Activated T-cell treated with anti-CD3 and anti-CD28 coated beads, Interleukin-2, amount 50 U/mL, for 1 hour (primary cell): ENCODE measurements at places on chromosomes 1 and 21.

DNA sequence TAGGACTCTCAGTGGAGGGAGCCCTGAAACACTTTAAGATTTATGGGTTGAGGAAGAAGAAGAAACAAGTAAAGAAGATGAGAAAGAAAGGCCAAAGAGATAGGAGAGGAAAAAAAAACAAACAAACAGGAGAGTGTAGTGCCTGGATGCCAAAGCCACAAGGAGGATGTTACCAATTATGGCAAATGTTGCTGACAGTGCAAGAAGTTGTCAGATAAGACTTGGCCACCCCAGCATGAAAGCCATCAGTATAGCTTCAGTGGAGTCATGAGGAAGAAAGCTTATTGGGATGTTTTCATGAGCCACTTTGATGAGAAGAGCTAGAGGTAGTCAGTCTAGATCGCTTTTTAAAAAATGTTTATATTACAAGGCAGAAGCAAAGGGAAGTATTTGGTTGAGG is 380.2 kb upstream of the ADGRL4 start:
- DNase-seq = no peak

DNA sequence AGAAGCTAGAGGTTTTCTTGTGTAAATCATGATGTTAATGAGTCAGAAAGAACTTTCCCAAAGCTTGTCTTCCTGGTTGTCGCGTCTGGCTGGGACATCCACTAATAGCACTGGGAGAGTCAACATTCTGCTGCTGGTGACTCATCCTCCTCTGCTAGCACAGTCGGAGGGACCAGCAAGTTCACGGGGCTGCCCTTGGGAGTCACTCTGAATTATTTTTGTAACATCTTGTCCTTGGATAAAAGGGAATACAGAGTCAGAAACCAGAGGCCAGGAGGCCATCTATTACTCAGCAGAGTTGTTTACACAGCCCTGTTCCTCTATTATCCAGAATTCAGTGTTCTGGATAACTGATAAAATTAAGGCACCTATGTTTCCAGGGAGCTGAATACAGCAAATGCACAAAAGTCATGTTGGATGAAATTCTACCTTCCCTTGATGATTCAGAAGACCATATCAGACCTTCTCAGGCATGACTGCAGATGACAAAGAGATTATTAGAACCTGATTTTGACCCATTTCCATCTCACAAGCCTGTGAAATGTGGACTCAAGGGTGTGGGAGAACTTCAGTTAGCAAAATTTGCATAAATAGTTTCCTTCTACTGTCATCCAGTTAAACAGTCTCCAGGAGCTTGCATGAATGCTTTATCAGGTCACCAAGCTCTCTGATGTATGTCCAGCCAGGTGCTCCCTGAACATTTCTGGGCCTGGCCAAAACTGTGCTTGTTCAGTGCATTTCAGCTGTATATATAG is 68.1 kb downstream of the JAK1 start:
- peak; percentile 46 for DNase-seq

DNA sequence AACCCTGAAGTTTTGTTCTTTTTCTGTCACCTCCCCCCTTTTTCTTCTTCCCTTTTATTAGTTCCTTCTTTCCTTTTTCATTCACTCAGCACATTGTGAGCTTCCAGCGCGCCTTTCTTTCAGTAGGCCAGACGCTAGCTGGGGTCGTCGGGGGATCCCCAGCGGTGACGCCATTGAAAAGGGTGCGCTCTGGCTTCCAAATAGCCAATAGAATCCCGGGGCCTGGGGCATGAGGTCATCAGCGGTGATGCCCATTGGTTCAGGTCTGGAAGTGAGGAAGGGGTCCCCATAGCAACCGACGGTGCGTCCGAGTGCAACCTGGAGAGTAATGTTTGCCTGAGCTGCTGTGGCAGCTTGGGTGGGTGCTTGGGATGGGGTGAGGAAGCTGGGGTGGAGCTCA is 6.9 kb upstream of the EFNA3 start:
- no peak for DNase-seq

GRCh38 chr1:116246174-116246573 is 126.9 kb upstream of the ATP1A1 start:
- DNase-seq = no peak

GRCh38 chr21:30714946-30715345 is 3.6 kb downstream of the KRTAP21-3 start:
- DNase-seq = no peak

- no peak for DNase-seq
Observed at GRCh38 chr1:172467446-172467845, 23.6 kb upstream of the PIGC start.

- no peak for DNase-seq
Observed at GRCh38 chr1:230212405-230212936, 145.4 kb downstream of the GALNT2 start.

DNA sequence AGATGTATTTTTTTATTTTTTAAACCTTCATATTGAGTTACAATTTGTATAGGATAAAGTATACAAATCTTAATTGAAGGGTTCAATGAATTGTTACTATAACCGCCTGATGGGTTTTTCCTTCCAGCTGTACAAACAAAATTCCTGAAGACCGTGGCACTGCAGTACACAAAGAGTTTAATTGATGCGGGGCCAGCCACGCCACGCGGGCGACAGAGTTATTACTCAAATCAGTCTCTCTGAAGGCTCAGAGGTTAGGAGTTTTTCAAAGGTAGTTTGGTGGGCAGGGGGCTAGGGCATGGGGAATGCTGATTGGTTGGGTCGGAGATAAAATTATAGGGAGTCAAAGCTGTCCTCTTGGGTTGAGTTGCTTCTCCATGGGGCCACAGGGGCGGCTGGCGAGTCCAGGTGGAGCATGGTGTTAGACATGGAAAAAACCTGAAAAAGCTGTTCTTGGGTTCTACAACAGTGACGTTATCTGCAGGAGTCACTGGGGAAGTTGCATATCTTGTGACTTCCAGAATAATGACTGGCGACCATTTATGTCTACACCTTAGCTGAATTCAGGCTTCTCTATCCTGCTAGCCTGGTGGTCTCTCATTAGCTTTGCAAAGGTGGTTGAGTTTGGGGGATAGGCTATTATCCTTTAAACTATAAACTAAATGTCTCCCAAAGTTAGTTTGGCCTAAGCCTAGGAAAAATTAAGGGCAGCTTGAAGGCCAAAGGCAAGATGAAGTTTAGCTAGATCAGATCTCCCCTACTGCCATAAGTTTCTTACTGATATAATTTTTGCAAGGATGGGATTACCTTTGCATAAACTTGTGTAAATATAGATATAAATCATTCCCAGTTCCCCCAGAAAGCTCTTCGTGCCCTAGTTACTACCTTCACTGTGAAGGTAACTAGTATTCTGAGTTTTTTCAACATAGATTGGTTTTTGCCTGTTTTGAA is 13.0 kb upstream of the TMEM9 start:
- no peak for DNase-seq

- DNase-seq = no peak
Observed at GRCh38 chr1:89631816-89632656, 884 bp upstream of the LRRC8C start.

DNA sequence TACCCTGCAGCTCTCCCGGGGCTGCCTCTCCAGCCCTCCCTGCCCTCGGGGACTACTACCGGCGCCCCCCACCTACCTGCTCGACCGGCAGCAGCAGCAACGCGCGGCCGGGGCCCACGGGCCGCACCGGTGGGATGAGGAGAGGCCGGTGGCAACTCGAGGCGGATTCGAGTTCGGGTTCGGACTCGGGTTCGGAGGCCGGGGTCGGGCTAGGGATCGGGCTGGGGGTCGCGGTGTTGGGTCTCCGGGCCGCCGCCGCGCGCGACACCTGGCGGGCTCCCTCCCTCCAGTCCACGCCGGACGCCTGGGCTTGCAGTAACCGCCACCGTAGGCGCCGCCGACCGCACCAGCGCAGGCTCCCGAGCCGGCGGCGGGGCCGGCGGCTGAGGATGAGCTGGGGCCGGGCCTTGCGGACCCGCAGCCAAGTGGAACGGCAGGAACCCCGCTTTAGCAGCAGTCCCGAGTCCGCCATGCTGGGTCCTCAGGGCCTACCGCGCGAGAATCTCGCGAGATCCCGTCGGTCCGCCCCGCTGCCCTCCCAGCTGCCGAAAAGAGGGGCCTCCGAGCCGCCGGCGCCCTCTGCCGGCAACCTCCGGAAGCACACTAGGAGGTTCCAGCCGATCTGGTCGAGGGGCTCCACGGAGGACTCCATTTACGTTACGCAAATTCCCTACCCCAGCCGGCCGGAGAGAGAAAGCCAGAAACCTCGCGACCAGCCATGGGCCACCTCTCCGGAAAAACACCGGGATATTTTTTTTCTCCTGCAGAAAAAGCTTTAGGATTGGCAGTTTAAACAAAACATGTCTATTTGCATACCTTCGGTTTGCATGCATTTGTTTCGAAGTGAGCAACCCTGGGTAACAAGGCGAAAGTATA is at the start of gene NOL9:
TSS of gene NOL9 (minus strand) at position 483 of the 876 bp plus-strand sequence. CDS start at position 472, 11 bp downstream.
- peak; percentile 96 for DNase-seq

DNA sequence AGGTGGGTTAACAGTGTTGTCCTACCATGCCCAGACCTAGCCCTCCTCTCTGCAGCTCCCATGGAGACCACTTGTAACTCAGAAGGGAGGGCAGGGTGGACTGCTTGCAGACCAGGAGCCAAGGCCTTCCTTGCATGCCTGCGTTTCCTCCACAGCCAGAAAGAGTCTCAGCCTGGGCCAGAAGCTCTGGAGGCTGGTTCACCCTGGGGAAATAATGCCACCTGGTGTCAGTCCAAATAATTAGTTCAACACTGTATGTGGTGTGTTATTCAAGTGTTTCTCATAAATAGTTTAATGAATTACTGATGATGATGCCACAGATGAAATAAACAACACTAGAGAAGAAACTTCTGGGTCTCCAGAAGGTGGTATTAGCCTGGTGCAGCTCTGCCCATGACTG is 16.9 kb upstream of the VANGL1 start:
- no peak for DNase-seq

DNA sequence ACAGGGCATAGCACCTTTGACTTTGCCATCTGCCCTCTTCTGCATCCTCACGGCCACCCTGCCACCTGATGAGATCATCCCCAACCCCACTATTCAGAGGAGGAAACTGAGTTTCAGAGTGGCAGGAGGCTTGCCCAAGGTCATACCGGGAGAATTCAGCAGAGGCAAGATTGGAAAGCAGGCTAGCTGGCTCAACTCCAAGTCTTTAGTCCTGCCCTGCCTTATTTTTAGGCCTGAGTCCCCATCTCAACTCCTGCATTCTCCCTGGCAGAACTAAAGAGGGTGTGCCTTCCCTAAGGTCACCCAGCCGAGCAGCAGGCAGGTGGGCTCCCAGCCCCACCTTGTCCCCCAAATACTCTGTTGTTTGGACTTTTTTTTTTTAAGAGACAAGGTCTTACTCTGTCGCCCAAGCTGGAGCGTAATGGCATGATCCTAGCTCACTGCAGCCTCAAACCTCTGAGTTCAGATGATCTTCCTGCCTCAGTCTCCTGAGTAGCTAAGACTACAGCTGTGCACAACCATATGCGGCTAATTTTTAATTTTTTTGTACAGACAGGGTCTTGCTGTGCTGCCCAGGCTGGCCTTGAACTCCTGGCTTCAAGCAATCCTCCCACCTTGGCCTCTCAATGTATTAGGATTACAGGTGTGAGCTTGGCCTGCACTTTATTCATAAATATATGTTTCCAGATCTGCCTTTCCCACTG is 13.8 kb upstream of the FGR start:
- DNase-seq = no peak

- no peak for DNase-seq
Observed at GRCh38 chr1:188822248-188822647, 1655.4 kb downstream of the BRINP3 start.

DNA sequence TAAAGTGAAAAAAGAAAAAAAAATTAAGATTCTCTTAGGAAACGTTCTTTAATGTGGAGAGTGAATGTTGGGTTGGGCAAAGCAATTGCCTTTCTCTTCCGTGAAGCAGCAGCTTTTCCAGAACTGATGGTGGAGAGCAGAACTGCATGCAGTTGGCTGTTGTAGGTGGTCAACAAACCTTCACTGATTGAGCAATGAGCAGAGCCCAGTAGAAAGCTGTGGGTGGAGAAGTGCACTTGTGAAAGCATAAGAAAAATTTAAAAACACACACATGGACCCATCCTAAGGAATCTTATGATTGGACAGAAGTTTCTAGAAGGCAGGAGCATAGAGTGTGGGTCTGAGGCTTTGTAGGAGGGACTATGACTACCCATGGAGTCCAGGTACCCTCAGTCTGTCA is 4.5 kb downstream of the PRELP start:
- DNase-seq = no peak

GRCh38 chr1:158646465-158646864 is 40.0 kb downstream of the SPTA1 start:
- no peak for DNase-seq

GRCh38 chr21:31221043-31221442 is 123.0 kb downstream of the TIAM1 start:
- no peak for DNase-seq

GRCh38 chr1:31405578-31406245 is 7.3 kb upstream of the SERINC2 start:
- DNase-seq = no peak

GRCh38 chr21:44749116-44749758 is 37.9 kb upstream of the TSPEAR start:
- no peak for DNase-seq
